CD4-positive, alpha-beta T cell (primary cell): ENCODE measurements at places on chromosomes 1 and 21.

DNA sequence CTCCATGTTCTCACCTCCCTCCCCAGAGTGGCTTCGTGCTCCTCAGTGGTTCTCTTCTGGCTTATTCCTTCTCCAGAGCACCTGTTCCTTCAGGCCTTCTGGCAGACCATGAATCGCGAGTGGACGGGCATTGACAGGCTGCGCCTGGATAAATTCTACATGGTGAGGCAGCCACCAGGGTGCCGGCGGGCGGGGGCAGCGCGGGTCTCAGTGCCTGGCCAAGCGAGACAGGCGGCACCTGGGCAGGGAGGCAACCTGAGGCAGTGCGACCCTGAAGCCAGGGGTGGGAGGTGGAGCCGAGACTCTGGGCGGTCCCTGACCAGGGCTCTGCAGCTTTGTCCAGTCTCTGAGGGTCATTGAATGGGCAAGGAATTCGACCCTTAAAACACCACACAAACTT lies 3.9 kb downstream of the RRP1 start:
- DNase-seq = no peak

DNA sequence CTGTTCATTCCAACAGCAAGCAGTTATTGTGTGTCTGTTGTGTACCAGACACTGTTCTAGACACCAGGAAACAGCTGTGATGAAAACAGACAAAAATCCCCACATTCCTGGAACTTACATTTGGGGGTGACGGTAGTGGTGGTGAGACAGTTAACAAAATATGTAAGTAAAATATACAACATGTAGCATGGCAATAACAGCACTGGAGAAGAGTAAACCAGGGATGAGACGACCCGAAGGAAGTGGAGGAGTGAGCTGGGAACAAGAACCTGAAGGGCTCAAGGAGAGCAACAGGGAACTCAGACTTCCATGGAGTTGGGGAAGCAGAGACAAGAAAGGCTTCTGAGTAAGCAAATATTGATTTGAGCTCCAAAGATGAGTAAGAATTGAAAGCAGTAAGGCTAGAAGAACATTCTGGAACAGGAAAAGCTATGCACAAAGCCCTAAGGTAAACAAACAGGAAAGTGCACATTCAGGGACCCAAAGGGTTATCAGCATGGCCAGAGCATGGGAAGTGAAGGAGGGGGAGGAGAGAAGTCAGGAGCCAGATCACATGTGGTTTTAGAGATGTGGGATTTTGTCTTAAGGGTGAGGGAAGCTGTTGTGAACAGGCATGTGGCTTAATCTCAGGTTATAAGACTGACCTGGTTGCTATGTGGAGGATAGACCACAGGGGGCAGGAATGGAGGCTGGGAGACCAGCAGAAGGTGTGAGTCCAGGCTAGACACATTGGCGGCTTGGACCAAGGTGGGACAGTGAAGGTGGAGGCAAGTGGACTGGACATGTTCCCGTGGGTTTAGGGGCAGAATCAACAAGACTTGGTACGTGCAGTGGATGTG lies 7.3 kb downstream of the CSF1 start:
- DNase-seq = no peak

GRCh38 chr1:91511386-91511785 lies 10.7 kb downstream of the CDC7 start:
- DNase-seq = no peak

GRCh38 chr1:192579010-192579738 lies 3.6 kb downstream of the RGS1 start:
- DNase-seq = no peak

DNA sequence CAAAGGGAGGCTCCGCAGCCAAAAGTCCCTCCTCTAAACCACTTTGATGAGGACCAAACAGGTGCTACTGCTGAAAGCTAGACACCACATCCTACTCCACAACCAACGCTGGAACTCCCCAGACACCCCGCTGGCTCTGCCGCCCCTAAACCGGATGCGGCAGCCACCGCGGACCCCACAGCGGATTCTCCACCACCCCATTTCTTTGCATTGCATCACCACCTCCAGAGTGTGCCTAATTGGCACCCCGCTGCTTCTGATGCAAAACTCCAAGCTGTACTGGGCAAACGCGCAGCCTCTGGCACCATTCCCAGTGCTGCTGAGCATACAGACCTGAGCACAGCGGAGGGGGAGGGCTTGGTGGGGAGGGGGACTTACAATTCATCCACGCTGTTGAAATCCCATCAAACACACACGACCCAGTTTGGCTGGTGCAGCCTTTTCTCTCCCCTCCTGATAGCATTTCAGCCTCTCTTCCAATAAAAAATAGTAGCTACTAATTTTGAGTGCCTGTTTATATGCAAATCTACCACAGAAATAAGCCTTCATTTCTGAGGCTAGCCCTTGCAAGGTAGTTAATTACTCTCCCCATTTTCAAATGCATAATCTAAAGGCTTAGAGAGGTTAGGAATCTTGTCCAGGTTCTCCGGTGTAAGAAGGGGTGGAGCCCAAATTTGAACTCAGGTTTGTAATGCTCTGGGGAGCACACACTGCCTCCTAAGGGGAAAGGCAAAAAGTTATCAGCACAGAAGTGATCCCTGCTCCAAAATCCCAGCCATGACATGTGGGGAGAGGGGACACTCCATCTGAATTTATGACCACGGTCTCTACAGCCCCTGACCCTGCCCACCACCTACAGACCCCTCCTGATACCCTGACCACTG lies 12.2 kb upstream of the RGS16 start:
- peak; percentile 94 for DNase-seq

- no peak for DNase-seq
Observed at GRCh38 chr1:224740685-224741052, 124.6 kb downstream of the CNIH3 start.

DNA sequence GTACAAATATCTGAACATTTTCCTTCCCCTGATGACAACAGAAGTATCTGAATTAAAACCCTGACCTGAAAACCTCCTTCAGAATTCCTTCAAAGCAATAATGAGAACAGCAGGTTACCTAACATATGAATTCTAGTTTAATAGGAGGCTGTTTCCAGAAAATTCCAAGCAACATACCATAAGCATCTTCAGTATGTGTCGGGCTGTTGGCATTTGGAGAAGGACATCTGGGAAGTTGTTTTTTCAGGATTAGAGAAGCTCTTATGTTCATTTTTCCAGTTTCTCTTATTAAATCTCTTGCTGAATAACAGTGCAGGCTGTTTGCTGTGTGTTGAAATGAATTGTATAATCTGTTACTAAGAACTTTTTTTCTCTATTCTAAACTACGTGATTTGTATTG lies 101.5 kb downstream of the PLA2G4A start:
- no peak for DNase-seq

DNA sequence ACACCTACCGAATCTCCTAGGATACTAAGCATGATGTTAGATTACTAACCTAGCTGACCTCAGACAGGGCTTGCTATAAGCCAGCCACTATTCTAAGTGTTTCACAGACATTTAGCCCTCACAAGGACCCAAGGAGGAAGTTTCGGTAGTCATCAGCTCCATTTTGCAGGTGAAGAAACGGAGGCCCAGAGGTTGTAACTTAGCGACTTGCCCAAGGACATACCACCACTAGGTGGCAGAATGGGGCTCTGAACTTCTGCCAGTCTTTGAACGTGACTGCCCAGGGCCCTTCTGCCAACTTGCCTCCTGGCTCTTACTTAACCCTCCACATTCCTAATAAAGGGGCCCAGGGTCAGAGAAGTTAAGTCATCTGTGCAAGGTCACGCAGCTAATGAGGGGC lies 283.5 kb downstream of the C1orf94 start:
- DNase-seq = peak; percentile 32

GRCh38 chr1:212979340-212980122 lies 29.2 kb downstream of the VASH2 start:
- no peak for DNase-seq

DNA sequence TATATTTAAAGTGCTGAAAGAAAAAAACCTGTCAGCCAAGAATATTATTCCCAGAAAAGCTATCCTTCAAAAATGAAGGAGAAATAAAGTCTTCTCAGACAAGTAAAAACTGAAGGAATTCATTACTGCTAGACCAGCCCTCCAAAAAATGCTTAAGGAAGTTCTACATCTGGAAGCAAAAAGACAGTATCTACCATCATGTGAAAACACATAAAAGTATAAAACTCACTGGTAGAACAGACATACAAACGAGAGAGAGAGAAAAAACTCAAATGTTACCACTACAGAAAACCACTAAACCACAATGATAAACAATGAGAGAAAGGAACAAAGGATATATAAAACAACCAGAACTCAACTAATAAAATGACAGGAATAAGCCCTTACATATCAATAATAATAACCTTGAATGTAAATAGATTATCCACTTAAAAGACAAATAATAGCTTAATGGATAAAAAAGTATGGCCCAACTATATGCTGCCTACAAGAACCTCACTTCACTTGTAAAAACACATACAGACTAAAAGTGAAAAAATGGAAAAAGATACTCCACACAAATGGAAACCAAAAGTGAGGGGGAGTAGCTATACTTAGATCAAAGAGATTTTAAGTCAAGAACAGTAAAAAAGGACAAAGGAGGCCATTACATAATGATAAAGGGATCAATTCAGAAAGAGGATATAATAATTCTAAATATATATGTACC lies 22.0 kb downstream of the NSL1 start:
- DNase-seq = no peak

DNA sequence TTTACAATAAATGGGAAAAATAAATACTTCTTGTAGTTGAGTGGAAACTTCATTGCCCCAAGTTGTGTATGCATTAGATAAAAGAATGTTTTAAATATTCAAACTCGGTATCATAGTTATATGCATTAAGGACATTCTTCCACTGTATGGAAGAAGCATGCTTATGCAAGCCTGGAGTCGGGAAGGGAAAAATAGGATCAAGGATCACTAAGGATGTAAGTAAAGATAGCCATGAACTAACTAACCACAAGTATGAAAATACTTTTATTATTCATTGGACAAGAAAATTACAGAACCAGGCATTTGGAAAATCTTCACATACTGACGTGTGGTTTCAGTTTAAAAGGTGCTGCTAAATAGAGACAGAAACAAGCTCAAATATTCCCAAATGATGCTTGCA lies 26.9 kb upstream of the DPYD start:
- no peak for DNase-seq

DNA sequence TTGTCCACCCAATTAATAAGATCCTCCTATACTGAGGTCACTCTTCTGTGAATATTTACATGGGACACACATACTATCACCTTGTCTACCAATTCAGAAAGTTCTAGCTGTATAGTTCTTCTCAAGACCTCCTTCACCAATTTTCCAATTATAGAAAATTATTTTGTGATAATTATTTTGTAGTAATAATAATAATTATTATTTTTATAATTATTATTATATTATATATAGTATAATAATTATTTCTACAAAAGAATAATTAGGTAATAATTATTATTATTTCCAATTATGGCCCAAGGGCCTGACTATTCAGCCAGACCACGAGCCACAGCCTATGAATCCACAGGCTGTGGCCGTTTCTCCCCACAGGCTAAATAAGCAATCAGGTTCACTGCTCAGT lies 164.1 kb upstream of the IGSF21 start:
- DNase-seq = no peak

DNA sequence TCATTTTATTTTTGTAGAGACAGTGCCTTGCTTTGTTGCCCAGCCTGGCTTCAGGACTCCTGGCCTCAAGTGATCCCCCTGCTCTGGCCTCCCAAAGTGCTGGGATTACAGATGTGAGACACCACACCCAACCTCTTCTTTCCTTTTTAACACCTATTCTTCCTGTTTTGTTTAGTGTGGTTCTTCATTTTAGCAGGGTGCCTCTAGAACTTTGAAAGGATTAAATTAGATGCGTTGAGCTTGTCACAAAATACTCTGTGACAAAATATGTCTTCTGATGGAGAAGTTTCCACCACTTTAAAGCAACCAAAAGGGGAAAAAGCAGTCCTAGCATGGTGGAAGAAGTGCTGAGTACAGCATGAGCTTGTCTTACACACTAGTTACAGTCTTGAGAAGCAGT lies 42.0 kb downstream of the CDC14A start:
- DNase-seq = no peak

DNA sequence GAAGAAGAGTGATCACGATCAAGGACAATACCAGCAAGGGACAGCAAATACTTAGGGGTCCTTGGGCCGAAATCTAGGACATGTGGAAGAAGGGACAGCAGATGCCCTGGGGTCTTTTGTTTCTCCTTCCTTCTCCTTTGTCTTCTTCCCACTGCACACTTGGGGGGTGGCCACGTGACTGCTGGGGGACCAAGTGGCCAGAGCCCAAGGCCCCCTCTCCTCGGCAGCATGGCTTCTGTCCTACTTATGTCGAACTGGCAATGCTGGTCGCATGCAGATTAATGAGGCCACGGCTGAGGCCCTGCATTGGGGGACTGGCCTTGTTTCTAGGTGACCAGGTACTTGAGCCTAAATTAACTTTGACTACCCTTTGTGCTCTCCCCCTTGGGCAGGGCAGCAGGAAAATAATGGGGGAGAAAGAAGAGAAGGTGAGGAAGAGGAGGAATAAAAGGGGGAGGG lies 83.0 kb downstream of the GRIK3 start:
- no peak for DNase-seq

GRCh38 chr1:171142416-171143385 lies 42.4 kb upstream of the FMO2 start:
- DNase-seq = no peak

DNA sequence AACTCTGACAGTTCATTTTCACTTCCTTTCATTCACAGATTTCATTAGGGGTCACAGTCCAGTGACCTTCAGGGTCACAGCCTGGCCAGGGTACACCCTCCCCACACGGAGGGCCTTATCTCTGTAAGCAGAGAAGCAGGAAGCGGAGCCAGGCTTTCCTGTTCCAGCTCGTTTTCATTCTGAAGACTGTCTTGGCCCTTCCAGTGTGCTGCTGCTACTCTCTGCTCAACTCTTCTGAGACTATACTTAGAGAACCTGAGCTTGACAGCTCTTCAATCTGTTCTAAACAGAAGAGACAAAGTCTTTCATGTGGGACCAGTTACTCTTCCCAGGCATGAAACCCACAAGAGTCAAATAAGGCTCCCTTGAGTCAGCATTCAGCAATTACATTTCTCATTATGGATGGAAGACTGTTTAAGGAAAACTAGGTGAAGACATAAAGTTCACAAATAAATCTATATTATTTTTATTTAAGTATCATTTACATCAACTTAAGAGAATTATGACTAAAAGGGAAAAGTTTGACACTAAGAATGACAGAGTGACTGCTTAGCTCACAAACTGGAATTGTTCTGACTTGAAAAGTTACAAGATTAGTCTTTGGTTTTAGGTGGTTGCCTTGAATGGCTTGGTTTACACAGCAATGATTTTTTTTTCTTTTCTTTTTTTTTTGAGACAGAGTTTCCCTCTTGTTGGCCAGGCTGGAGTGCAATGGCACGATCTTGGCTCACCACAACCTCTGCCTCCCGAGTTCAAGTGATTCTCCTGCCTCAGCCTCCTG lies 4.8 kb upstream of the TDRD10 start:
- DNase-seq = no peak
